ENCODE measurements at places on chromosomes 7 and 10. TPM values are rescaled to one million over a fixed set of nuclear protein-coding genes. Genes with fewer than 3 reads are reported as not detected.

GRCh38 chr10:23968301-23968700 lies 240.6 kb upstream of the KIAA1217 start:
- no peaks in the 10 kb centered on the region for H3K4me1 ChIP-seq
- H3K4me3 ChIP-seq, result no peak overlapping the region
- H3K27ac ChIP-seq, result no peak overlapping the region
- no peak for DNase-seq
- H3K27me3 ChIP-seq, result no peaks in the 10 kb centered on the region
- no peaks in the 10 kb centered on the region for H3K36me3 ChIP-seq

- no peaks in the 10 kb centered on the region for H3K36me3 ChIP-seq
- no peak for DNase-seq
- no peak overlapping the region for H3K27ac ChIP-seq
- H3K27me3 ChIP-seq, result peaks cover 25% of the 10 kb centered on the region
Measured at GRCh38 chr10:43249151-43249961, 17.5 kb downstream of the RASGEF1A start.

GRCh38 chr10:15436696-15437095 lies 65.6 kb upstream of the FAM171A1 start:
- H3K27ac ChIP-seq, result no peak overlapping the region
- DNase-seq, result no peak
- H3K27me3 ChIP-seq, result no peaks in the 10 kb centered on the region
- peaks cover 27% of the 10 kb centered on the region for H3K4me1 ChIP-seq
- no peak overlapping the region for H3K4me3 ChIP-seq

DNA sequence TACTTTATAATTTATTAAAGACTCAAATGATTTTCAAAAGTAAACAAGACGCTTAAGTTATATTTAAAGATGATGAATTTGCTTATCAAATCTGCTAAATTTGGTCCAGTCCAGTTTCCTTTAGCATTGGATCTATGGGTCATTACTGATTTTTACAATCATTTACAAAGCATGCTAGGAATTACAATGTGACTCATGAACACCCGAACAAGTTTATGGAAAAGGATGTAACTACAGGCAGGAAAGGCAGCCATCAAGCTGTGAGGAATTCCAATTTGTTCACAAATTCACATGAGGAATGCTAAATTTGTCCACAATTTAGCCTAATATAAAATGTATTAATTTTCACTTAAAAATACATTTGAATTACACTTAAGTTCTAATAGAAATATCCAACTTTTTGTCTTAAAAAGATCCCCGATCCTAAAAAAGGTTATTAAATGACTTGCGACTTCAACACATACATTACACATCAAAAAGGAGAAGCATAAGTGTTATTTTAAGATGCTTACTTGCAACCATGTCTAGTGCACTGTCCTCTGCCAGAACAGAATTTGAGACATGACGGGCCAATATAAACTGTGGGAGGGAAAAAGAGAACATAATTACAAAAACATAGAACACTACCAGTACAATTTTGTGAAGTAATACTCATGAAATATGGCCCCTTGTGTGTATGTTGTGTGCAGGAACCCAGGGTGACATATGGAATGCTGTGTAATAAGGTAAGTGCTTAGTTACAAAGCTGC lies 194.2 kb upstream of the SLC26A5 start:
- no peak overlapping the region for H3K4me3 ChIP-seq
- H3K27ac ChIP-seq, result no peak overlapping the region
- H3K4me1 ChIP-seq, result no peaks in the 10 kb centered on the region
- DNase-seq, result no peak

- H3K36me3 ChIP-seq, result peaks cover 7% of the 10 kb centered on the region
- H3K4me3 ChIP-seq, result no peak overlapping the region
- DNase-seq, result no peak
- no peak overlapping the region for H3K27ac ChIP-seq
Measured at GRCh38 chr7:70681469-70682350, 450.2 kb upstream of the GALNT17 start.

DNA sequence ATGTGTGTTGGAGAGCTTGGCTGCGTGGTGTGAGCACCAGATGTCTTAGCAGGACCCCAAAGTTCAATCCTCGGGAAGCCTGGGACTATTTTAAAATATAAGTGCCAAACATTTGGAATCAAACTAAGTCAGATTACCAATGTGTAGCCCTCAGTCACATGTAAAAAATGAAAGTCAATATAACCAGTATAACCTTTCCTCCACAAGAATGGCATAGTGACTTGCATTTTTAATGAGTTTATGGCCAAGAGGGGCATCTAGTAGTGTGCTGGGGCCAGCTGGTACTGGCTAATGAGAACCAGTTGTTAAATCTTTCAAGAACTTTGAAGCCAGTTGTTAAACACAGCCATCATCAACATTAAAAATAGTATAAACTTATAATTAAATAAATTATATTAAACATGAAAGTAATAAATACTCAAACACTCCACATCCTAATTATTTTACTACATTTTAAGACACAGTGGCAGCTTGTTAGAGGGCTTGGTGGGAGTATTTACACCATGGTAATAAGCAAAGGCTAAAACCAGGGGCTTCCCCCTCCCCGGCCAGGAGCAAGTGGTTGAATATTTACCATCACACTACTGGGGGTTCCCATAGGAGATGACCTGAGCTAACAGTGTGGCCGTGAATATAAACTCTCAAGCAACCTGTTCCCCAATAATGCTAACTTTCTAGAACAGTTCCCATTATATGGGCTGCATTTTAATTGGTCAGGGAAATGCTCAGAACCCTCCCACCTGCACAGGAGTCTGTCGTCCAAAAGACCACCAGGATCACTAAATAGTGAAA lies 7.9 kb upstream of the FAM170B start:
- H3K27ac ChIP-seq, result no peak overlapping the region
- no peaks in the 10 kb centered on the region for H3K27me3 ChIP-seq
- H3K36me3 ChIP-seq, result no peaks in the 10 kb centered on the region
- DNase-seq, result no peak

- no peak overlapping the region for H3K27ac ChIP-seq
- DNase-seq, result no peak
- H3K27me3 ChIP-seq, result peaks cover 7% of the 10 kb centered on the region
- H3K4me1 ChIP-seq, result no peaks in the 10 kb centered on the region
- no peak overlapping the region for H3K4me3 ChIP-seq
Measured at GRCh38 chr10:99143011-99143410, 92.6 kb downstream of the HPSE2 start.

- H3K36me3 ChIP-seq, result peaks cover 11% of the 10 kb centered on the region
- peaks cover 40% of the 10 kb centered on the region for H3K4me1 ChIP-seq
- no peak for DNase-seq
Measured at GRCh38 chr10:101783736-101784118, 481 bp upstream of the NPM3 start.

DNA sequence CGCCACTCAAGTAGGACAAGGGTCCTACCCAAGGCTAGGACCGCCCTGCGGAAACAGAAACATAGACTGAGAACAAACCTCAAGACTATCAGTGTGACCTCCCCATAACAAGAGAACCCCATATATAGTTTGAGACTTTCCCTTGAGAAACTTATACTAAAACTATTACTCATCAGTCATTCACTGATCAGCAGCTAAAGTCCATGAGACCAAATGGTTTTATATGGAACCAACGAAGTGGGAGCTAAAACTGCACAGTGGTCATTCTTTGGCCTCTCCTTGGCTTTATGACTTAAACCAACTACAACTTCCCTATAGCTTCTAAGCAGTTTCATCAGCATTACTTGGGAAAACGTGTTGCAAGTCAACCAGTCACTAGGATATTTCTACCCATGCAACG lies 13.7 kb upstream of the ZSCAN21 start:
- no peak overlapping the region for H3K4me3 ChIP-seq
- H3K4me1 ChIP-seq, result no peaks in the 10 kb centered on the region
- H3K27me3 ChIP-seq, result no peaks in the 10 kb centered on the region

GRCh38 chr10:45179691-45180090 lies 135.7 kb downstream of the OR13A1 start:
- H3K4me3 ChIP-seq, result no peak overlapping the region
- no peak for DNase-seq
- peaks cover 5% of the 10 kb centered on the region for H3K4me1 ChIP-seq
- H3K27ac ChIP-seq, result no peak overlapping the region
- H3K36me3 ChIP-seq, result no peaks in the 10 kb centered on the region

GRCh38 chr7:15554081-15554480 lies 7.7 kb downstream of the AGMO start:
- no peaks in the 10 kb centered on the region for H3K27me3 ChIP-seq
- no peak for DNase-seq
- H3K36me3 ChIP-seq, result no peaks in the 10 kb centered on the region
- H3K4me3 ChIP-seq, result no peak overlapping the region
- no peaks in the 10 kb centered on the region for H3K4me1 ChIP-seq

DNA sequence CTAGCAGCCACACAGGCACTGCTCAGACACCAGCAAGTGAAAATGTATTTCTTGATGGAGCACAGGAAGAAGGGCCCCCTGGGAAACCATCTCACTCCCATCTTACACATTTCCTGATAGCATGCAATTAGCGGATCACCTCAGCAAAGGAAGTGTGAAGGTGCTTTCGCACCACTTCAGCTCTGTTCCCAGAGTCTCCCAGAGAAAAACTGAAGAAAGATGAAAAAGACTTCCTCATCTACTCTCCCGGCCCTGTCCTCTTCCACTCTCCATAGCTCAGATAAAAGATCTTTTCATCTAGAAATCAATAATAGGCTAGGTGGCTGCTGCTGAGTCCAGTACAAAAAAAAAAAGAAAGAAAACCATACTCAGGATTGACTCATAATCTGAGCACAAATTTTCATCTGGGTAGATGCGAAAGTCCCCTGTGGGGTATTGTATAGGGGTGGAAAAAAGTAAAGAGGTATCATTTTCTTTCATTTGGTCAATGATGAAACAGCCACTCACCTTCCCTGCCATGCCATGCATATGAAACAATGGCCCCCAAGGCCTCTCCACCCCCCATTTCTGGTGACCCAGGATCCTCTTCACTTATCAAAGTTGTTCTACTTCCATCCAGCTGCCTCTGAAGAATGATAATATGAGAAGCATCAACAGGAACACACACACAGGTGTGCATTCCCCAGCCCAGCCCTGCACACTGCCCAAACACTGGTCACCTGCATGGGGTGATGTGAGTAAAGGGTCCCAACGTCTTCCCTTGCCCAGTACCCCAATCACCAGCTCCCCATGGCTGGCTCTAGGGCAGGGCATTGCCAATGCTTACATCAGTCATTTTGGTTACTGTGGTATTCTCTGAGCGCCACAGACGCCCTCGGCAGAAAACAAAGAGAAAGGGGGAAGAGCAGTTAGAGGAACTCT lies 48.8 kb upstream of the DGKI start:
- peaks cover 9% of the 10 kb centered on the region for H3K4me1 ChIP-seq
- no peak overlapping the region for H3K4me3 ChIP-seq
- H3K27ac ChIP-seq, result no peak overlapping the region
- DNase-seq, result no peak

GRCh38 chr10:124564881-124565280 lies 103.3 kb downstream of the LHPP start:
- H3K4me1 ChIP-seq, result peaks cover 29% of the 10 kb centered on the region
- no peak overlapping the region for H3K27ac ChIP-seq
- no peaks in the 10 kb centered on the region for H3K36me3 ChIP-seq
- H3K4me3 ChIP-seq, result no peak overlapping the region
- DNase-seq, result no peak

GRCh38 chr10:6164271-6165095 lies 38.2 kb upstream of the PFKFB3 start:
- H3K27me3 ChIP-seq, result no peaks in the 10 kb centered on the region
- H3K4me3 ChIP-seq, result peak overlapping the region; percentile 89
- peaks cover 40% of the 10 kb centered on the region for H3K4me1 ChIP-seq

DNA sequence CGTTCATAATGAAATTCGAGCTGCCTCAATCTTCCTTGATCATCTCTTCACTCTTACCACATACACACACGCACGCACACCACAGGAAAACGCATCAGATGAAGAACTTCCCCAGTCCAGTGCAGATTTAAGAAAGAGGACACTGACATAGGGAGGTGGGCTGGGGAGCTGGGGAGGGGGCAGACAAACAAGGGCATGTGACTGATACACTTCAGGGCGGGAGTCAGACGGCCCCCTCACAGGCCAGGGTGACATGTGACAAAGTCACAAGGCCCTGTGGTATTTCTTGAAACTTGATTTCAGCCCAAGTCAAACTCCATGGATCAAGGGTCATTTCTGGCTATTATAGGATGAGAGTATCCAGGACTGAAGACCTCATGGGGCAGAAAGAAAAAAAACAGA lies 82.6 kb downstream of the KCNMA1 start:
- no peaks in the 10 kb centered on the region for H3K36me3 ChIP-seq
- H3K27ac ChIP-seq, result no peak overlapping the region
- no peaks in the 10 kb centered on the region for H3K27me3 ChIP-seq
- no peak for DNase-seq
- H3K4me3 ChIP-seq, result no peak overlapping the region
- peaks cover 5% of the 10 kb centered on the region for H3K4me1 ChIP-seq

- no peak overlapping the region for H3K4me3 ChIP-seq
- H3K36me3 ChIP-seq, result peaks cover 21% of the 10 kb centered on the region
- no peaks in the 10 kb centered on the region for H3K27me3 ChIP-seq
Measured at GRCh38 chr10:122199070-122199469, 72.0 kb upstream of the BTBD16 start.

- H3K36me3 ChIP-seq, result no peaks in the 10 kb centered on the region
- H3K27ac ChIP-seq, result no peak overlapping the region
- peaks cover 6% of the 10 kb centered on the region for H3K4me1 ChIP-seq
Measured at GRCh38 chr7:155277385-155277994, 20.2 kb upstream of the INSIG1 start.

DNA sequence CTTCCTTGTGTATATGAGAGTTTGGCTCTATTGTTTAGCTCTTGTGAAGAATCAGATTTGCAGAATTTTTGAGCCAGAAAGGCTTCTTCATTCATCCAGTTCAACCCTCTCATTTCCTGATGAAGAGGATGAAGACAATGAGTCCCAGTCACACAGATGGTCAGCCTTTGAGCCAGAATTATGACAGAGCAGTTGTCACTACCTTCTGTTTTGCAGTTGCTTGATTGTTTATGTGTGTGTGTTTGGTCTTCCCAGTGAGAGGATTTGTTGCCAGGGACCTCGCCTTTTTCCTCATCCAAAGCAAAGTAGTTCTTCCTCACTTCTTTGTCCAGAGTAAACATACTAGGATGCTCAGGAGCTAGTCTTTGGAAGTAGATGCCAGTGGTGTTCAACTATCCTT lies 15.6 kb downstream of the MDFIC start:
- no peak overlapping the region for H3K27ac ChIP-seq
- peaks cover 6% of the 10 kb centered on the region for H3K4me1 ChIP-seq
- no peak for DNase-seq
- H3K36me3 ChIP-seq, result no peaks in the 10 kb centered on the region

- no peak overlapping the region for H3K4me3 ChIP-seq
- no peak overlapping the region for H3K27ac ChIP-seq
- peaks cover 2% of the 10 kb centered on the region for H3K27me3 ChIP-seq
- no peak for DNase-seq
- H3K4me1 ChIP-seq, result no peaks in the 10 kb centered on the region
Measured at GRCh38 chr7:32119790-32120196, 49.6 kb upstream of the PDE1C start.

- no peak overlapping the region for H3K4me3 ChIP-seq
- DNase-seq, result no peak
- no peaks in the 10 kb centered on the region for H3K27me3 ChIP-seq
- no peak overlapping the region for H3K27ac ChIP-seq
- H3K4me1 ChIP-seq, result peaks cover 24% of the 10 kb centered on the region
- no peaks in the 10 kb centered on the region for H3K36me3 ChIP-seq
Measured at GRCh38 chr10:4343091-4343490, 482.9 kb upstream of the AKR1E2 start.

GRCh38 chr7:138645284-138645683 lies 55.9 kb downstream of the SVOPL start:
- H3K4me3 ChIP-seq, result no peak overlapping the region
- no peaks in the 10 kb centered on the region for H3K4me1 ChIP-seq
- no peak overlapping the region for H3K27ac ChIP-seq

TAS2R41 gene
- not detected for total RNA-seq

NUTM2E gene
- total RNA-seq, result 1.6 TPM

FBXL13 gene
- 2.1 TPM for total RNA-seq

GLI3 gene
- total RNA-seq, result 141 TPM

AGMO gene
- 0.51 TPM for total RNA-seq

MLXIPL gene
- total RNA-seq, result 1.1 TPM

Data from neural crest cell (in vitro differentiated cells).